ENCODE measurements at places on chromosomes 2 and 18. TPM values are rescaled to one million over a fixed set of nuclear protein-coding genes. Genes with fewer than 3 reads are reported as not detected.

HOXD1 gene
- total RNA-seq = not detected

TEX44 gene
- not detected for total RNA-seq

SKA1 gene
- 4.0 TPM for total RNA-seq

PSMD14 gene
- total RNA-seq = 39.0 TPM

CCDC178 gene
- not detected for total RNA-seq

CD207 gene
- total RNA-seq = not detected

SRD5A2 gene
- total RNA-seq = not detected

STPG4 gene
- total RNA-seq = 0.37 TPM

MATN3 gene
- 12.8 TPM for total RNA-seq

DYSF gene
- total RNA-seq = 68.8 TPM

ANKRD30B gene
- total RNA-seq = not detected

SMARCAL1 gene
- total RNA-seq = 23.6 TPM

GRCh38 chr2:67006373-67006960 is 390.7 kb upstream of the ETAA1 start:
- H3K4me3 ChIP-seq = no peak overlapping the region
- H3K27ac ChIP-seq = no peak overlapping the region
- peaks cover 25% of the 10 kb centered on the region for H3K27me3 ChIP-seq
- no peaks in the 10 kb centered on the region for H3K4me1 ChIP-seq
- H3K36me3 ChIP-seq = no peaks in the 10 kb centered on the region
- no peak for DNase-seq

- peak overlapping the region; percentile 89 for H3K4me3 ChIP-seq
- H3K36me3 ChIP-seq = peaks cover 8% of the 10 kb centered on the region
- no peak for DNase-seq
Measured at GRCh38 chr2:32627441-32627813, 423 bp upstream of the TTC27 start.

DNA sequence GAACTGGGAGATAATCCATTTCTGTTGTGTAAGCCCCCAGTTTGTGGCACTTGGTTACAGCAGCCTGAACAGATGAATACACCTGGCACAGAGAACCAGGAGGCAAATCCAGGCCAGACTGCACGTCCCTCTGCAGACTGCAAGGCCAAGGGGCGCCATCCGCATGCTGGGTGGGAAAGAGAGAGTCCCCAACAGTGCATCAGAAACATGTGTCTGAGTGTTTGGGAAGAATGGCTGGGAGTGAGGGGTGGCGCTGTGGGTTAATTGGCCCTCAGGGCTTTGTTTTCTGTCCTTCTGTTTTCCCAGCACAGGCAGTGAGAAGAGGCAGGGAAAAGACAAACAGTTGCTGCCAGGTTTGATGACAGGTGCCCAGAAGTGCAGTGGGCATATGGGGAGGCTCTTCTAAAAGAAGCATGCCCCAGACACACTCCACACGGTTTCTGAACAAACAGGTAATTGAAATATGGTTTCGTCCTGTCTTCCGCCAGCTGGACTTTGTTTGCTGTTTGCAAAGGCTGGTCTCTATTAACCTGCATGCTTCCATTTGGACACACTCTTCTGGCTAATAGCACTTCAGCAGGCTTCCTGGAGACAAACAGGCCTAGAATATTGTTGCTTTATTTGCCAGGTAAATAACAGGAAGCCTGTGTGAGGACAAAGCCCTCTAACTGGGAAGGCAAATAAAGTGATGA is 43.4 kb upstream of the SEC11C start:
- H3K36me3 ChIP-seq = no peaks in the 10 kb centered on the region
- no peak overlapping the region for H3K27ac ChIP-seq
- no peaks in the 10 kb centered on the region for H3K4me1 ChIP-seq
- H3K4me3 ChIP-seq = no peak overlapping the region
- no peak for DNase-seq
- H3K27me3 ChIP-seq = peaks cover 80% of the 10 kb centered on the region

- DNase-seq = no peak
- H3K4me3 ChIP-seq = no peak overlapping the region
- H3K36me3 ChIP-seq = no peaks in the 10 kb centered on the region
- no peak overlapping the region for H3K27ac ChIP-seq
- H3K27me3 ChIP-seq = peaks cover 2% of the 10 kb centered on the region
- peaks cover 2% of the 10 kb centered on the region for H3K4me1 ChIP-seq
Measured at GRCh38 chr2:216851486-216852090, 8.3 kb downstream of the TNP1 start.

DNA sequence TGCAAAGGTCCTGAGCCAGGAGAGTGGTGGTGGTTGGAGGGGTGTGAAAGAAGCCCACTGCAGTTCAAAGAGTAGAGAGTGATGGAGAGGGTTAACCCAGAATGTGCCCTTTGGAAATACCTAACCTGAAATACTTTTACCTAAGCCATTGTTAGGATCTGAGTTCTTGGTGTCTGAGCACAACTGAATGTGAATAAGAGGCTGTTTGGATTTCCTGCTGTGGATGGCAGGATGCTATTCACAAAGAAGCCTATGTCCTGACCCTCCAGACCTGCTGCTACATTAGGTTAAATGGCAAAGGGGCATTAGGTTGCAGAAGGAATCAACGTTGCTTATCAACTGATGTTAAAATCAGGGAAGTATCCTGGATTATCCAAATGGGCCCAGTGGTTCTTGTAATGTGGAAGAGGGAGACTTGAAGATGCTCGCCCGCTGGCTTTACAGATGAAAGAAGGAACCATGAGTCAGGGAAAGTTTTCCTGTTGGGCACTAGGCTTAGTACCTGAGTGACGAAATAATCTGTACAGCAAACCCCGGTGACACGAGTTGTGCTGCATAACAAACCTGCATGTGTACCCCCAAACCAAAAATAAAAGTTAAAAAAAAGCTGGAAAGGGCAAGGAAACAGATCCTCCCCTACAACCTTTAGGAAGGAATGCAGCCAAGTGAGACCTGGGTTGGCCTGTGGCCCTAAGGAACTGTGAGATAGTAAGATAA is 27.2 kb downstream of the ITGA6 start:
- no peaks in the 10 kb centered on the region for H3K4me1 ChIP-seq
- DNase-seq = no peak
- no peak overlapping the region for H3K4me3 ChIP-seq
- H3K36me3 ChIP-seq = no peaks in the 10 kb centered on the region
- H3K27ac ChIP-seq = no peak overlapping the region

DNA sequence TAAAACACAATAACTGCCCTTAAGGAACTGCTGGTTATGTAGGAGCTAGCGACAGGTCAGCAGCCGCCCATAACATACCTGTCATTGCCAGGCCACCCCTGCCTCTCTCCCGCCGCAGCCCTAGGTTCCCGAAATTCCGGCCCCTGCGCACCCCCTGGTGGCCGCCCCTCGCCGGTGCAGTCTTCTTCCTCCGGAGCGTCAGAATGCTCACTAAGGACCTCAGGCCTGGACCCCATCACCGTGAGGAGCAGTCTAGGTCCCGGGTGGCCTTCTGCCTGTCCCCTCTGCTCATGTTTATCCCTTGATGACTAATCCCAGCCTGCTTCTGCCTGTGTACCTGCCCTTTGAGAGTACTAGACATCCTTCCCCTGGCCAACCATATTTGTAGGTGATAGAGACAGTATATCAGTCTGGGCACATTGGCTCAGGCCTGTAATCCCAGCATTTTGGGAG is 115.7 kb upstream of the SLC1A4 start:
- no peaks in the 10 kb centered on the region for H3K27me3 ChIP-seq
- DNase-seq = peak; percentile 94
- H3K4me1 ChIP-seq = peaks cover 21% of the 10 kb centered on the region
- H3K36me3 ChIP-seq = no peaks in the 10 kb centered on the region
- peak overlapping the region; percentile 10 for H3K4me3 ChIP-seq
- no peak overlapping the region for H3K27ac ChIP-seq

DNA sequence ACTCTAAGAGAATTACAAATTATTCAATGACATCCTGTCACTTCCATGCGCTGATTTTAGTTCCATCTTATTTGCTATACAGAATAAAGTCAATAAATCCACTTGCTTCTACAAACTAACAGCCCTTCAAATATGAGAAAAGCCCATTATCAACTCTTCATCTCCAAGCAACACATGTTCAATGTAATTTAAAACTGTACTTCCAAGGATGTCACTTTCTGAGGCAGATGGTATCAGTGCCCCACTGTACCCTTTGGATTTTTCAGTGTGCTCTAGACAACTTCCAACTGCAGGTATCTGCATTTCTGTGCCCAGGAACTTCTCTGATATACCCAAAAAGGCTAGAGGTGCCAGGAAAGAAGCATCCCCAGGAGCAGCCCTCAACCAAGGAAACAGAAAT is 87.6 kb downstream of the SMAD2 start:
- H3K27ac ChIP-seq = no peak overlapping the region
- H3K27me3 ChIP-seq = no peaks in the 10 kb centered on the region
- H3K36me3 ChIP-seq = peaks cover 64% of the 10 kb centered on the region

- H3K27me3 ChIP-seq = peaks cover 9% of the 10 kb centered on the region
- H3K4me1 ChIP-seq = no peaks in the 10 kb centered on the region
- H3K36me3 ChIP-seq = no peaks in the 10 kb centered on the region
- H3K4me3 ChIP-seq = no peak overlapping the region
Measured at GRCh38 chr2:225670111-225670974, 270.8 kb downstream of the NYAP2 start.

- H3K36me3 ChIP-seq = no peaks in the 10 kb centered on the region
- DNase-seq = no peak
- no peak overlapping the region for H3K27ac ChIP-seq
- no peak overlapping the region for H3K4me3 ChIP-seq
- peaks cover 3% of the 10 kb centered on the region for H3K27me3 ChIP-seq
Measured at GRCh38 chr2:101630224-101630949, 67.1 kb upstream of the MAP4K4 start.

DNA sequence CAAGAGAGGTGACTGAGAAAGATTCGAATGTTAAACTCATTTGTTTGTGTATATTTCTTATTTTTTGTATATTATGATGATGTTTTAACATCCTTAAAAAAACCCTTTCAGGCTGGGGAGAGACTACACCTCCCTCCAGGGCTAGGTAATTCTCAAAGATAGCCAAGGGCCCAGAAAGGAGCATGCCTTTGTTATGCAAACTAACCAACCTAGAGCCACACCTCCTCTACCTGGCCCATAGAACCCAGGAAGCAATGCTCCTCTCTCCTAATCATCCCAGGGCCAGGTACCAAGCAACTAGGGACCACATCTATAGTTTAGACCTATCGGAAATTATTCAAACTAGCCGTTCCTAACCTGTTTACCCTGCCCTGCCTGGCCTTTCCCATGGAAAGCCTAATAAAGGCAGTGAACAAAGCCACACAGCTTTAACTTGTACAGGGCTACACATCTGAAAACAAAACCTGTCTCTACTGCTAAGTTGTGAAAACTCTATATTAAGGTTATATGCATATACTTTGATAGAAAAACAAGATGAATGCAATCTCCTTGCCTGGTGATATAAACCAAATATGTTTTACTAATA is 79.7 kb downstream of the COLEC12 start:
- no peak for DNase-seq
- H3K27me3 ChIP-seq = no peaks in the 10 kb centered on the region
- no peak overlapping the region for H3K4me3 ChIP-seq
- peak overlapping the region; percentile 39 for H3K27ac ChIP-seq
- no peaks in the 10 kb centered on the region for H3K36me3 ChIP-seq

DNA sequence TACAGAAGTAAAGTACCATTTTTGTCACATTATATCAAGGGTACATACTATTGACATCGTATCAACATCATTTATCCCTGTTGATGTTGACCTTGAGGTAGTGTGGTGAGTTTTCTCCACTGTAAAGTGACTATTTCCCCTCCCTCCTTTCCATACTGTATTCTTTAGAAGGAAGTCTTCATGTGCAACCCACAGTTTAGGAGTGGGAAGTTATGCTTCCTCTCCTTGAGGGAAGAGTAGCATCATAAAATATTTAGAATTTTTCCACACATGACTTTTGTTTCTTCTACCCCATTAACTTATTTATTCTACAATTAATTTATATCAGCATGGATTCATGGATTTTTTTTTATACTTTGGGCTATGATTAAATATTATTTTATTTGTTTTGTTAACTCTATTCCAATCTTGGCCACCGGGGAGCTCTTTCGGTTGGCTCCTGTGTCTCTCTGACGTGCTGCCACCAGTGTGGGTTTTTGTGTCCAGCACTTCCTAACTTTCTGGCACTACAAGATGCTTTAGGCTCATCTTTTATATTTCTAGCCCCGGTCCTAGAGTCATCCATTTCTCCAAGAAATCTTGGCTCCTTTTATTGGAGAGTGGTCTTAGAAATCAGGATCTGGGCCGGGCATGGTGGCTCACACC is 19.0 kb downstream of the AQP12B start:
- H3K27me3 ChIP-seq = peaks cover 53% of the 10 kb centered on the region
- H3K4me1 ChIP-seq = no peaks in the 10 kb centered on the region
- no peak overlapping the region for H3K27ac ChIP-seq

- DNase-seq = no peak
- H3K36me3 ChIP-seq = peaks cover 52% of the 10 kb centered on the region
- no peak overlapping the region for H3K27ac ChIP-seq
- H3K4me1 ChIP-seq = peaks cover 14% of the 10 kb centered on the region
Measured at GRCh38 chr18:26082475-26082874, 7.9 kb downstream of the SS18 start.

- H3K27ac ChIP-seq = no peak overlapping the region
- DNase-seq = no peak
- no peak overlapping the region for H3K4me3 ChIP-seq
- no peaks in the 10 kb centered on the region for H3K36me3 ChIP-seq
- peaks cover 24% of the 10 kb centered on the region for H3K4me1 ChIP-seq
Measured at GRCh38 chr18:28960146-28960545, 783.2 kb upstream of the CDH2 start.

DNA sequence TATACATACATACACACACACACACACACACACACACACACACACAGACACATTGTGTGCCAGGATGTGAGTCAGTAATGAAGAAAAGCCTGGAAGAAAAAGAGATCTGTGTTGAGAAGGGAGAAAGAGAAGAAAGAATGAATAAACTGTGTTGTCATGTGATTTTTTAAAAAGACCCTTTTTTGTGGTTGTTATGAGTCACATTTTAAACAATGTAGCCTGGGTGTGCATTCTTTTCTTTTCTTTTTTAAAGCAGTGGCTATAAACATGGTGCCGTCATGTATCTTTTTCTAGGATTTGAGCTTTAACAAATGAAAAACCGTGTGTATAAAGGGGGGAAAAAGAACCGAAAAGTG is 87.2 kb downstream of the NRP2 start:
- peak overlapping the region; percentile 56 for H3K27ac ChIP-seq
- no peak overlapping the region for H3K4me3 ChIP-seq
- peaks cover 31% of the 10 kb centered on the region for H3K4me1 ChIP-seq
- no peaks in the 10 kb centered on the region for H3K27me3 ChIP-seq

DNA sequence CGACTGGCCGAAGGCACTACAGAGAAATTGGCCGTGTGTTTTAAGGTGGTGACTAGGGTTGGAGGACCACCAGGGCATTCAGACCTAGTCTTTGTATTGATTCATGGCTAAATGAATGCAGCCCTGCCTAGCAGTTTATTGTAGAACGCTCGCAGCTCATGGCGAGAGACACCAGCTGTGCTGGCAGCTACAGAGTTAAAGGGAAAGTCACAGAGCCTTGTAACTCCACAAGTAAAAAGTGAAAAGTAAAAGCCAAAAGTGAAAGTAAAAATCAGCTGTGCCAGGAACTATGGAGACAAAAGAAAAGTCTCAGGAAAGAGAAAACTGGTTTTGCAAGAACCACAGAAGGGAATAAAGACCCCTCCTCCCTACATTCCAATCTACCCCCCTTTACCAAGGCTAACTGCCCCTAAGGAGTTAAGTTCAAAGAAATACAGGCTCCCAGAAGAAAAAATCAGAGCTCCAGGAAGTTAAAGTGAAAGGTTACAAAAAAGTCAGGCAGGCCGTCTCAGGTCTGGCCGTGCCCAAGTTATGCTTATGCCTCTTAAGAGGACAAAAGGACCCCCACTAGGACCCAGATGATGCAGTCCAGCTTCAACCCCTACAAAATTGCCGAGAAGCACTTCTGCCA is 46.4 kb upstream of the SELENOI start:
- no peaks in the 10 kb centered on the region for H3K36me3 ChIP-seq
- no peaks in the 10 kb centered on the region for H3K27me3 ChIP-seq
- H3K4me1 ChIP-seq = no peaks in the 10 kb centered on the region
- DNase-seq = no peak
- H3K27ac ChIP-seq = no peak overlapping the region

Data from osteocyte (in vitro differentiated cells).